ENCODE measurements at places on chromosomes 2 and 18.

DNA sequence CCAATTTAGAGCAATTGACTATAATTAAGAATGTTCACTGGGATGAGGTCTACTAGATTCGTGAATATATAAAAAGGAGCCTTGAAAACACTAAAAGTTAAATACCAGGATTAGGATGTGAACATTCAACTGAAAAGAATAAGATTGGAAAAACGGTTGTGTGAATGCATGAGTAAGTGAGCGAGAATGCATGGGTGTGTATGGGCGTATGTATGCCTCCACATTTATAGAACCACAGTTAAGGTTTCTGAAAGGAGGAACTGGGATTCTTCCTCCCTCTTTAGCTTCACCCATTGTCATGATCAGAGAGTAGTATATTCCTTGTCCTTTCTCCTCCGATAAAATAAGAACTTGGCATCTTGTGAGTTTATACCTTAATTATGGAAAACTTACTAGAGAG, 151.1 kb upstream of the UBE2E3 start:
- no peak for DNase-seq

DNA sequence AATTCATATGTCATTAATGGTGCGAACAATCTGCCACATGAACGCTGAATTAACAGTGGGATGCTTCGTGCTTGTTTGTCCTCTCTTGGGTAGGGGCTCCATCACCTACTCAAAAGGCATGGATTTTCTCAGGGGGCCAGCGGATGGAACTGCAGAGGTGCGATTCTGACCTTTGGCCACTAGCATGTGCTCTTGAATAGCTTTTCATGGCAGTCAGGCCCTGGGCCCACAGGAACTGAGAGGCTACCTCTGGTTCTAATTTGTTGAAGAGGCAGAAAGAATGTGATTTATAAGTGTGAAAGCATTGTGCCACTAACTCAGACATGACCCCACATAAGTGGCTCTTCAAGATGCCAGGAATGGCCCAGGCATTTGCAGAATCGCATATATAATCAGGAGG, 283.2 kb downstream of the INSIG2 start:
- no peak for DNase-seq

- DNase-seq: no peak
Measured at GRCh38 chr2:16332681-16333557, 332.7 kb downstream of the CYRIA start.

DNA sequence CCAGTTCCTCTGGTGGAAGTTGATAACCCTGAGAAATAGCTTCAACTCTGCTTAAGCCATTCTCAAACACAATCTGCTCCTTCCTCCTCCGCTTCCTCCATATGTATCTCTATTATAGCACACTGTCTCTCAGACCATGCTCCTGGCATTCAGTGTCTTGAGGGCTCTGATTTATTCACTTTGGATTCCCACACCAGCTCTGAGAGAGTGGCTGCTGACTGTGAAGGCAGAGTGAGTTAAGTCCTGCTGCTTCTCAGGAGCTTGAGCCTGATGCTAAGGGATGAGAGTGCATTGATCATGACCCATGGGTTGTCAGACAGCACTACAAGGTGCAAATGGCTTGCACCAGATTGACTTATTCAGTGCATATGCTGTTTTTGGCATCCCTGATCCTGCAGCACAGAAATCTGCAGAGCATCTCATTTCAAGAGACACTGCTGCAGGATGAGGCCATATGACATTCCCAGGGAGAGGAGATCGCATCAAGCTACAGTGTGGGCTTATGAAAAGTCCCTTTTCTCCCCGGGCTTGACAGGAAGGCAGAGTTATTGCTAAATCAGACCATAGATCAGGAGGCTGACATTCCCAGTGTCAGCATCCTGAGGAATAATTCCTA, 500.5 kb upstream of the RAB6C start:
- DNase-seq: no peak

- peak; percentile 60 for DNase-seq
Measured at GRCh38 chr2:32061973-32062861, 1.1 kb upstream of the SPAST start.

DNA sequence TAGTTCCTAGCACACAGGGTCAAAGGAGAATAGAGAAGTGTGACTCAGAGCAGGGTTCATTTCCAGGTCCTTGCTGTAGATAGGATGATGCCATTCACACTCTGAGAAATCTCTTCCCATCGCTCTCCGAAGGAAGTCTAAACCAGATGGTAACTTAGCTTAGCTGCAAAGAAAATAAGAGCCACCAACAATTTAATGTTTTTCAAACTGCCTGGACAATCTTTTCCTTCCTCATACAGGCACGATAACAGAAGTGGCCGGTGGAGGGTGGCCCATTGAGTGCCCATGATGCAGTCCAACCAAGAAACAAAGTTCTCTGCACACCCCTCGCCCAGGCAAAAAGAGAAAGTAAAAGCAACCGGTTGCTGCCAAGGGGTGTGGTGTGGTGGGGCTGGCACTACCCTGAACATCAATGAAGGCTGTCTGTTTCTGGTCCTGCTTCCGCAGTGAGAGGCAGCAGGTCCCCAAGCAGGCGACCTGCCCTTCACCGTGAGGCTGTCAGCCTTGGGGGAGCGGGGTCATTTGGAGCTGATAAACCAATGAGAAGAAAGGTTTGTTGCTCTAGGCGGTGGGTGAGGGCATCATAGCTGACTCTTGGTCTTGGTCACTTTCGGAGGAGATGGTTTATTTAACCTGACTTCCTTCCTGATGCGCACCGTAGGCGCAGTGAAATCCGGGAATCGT, 105.6 kb upstream of the CD302 start:
- no peak for DNase-seq

DNA sequence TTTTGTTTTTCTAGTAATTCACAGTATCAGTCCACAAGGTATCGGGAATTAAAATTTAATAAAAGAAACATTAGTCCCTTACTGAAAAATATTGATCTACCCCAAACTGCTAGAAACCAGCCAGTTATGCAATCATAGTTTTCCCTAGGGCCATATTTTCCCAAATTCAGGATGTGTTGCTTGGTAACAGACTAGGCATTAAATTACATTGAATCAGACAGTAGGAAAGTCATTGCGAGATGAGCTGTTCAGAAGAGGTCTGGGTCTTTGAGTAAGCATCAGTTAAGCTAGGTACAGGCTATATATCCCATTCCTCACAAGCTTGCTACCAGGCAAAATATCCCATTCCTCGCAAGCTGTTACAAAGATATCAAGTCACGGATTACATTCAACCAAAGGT, 123.0 kb upstream of the CCDC150 start:
- no peak for DNase-seq

- no peak for DNase-seq
Measured at GRCh38 chr2:102871707-102872106, 109.9 kb downstream of the TMEM182 start.

GRCh38 chr2:32384529-32384928, 27.7 kb downstream of the BIRC6 start:
- DNase-seq: no peak

GRCh38 chr2:146241023-146241422, 1603.8 kb upstream of the ACVR2A start:
- no peak for DNase-seq

DNA sequence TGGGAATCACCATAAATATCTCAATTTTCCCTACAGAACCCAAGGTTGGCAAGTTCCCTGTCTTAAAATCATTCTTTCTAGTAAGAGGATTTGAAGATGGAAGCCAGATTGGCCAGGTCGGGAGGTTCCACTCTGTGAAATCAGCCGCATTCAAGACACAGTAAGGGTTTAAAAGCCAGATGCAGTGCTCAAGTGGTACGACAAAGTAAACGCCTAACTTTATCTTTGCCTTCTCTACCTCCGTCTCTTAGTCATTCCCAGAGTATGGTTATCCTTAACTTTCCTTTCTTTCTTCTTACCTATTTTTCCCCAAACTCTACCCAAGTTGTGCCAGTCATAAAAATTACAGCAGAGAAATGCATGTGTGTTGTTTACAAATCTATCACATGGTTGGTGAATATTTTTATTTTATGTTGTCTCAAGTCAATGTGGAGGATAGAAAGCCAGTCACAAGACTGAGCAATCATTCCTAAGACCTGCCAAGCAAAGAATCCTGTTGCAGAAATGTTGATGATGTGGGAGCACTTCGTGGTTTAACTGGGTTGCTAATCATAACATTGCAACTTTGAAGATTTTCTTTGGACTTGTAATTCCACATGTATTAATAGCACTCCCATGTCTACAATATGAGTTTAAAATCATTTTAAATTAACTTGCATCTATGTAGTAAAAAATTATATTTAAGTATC, 62.6 kb downstream of the SLC40A1 start:
- DNase-seq: no peak

GRCh38 chr2:67456428-67456827, 59.3 kb downstream of the ETAA1 start:
- DNase-seq: no peak

GRCh38 chr2:143514413-143514812, 385.2 kb downstream of the ARHGAP15 start:
- no peak for DNase-seq

DNA sequence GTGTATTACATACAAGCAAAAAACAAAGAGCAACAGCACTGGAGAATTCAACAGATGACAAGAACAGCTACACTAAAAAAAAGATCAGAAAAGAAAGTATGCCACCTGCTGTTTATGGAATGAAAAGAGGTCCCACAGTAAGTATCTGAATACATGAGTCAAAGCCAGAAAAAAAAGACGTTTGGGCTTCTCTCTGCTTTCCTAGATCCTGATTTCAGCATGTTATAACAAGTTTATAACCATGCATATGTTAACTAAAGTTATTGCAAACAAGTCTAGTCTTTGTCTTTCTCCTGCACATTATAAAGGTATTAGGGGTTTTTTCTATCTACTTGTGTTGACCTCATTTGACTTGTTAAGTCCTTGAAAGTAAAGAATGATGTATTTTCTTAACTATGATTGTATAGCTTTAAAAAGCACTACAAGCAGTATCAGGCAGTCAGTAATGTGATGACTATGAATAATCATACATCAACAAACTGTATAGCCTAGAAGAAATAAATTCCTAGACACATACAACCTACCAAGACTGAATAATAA, 108.5 kb upstream of the COL5A2 start:
- no peak for DNase-seq

DNA sequence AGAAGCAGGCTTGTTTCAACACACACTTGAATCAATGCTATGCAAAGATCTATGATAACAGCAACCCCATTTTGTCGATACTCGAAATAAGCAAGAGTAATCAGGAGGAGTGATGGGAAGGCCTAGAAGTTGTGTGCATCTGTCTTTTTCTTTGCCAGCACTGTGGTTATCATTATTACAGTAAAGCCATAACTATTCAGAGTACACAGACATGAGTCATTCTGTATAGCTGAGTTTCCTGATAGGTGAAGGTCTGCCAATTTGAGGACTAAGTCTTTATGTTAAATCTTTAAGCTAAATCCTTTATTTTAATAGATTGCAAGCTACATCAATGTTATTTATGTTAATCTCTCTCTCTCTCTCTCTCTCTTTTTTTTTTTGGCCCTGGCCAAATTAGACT, 1344.4 kb upstream of the CELF4 start:
- DNase-seq: no peak

DNA sequence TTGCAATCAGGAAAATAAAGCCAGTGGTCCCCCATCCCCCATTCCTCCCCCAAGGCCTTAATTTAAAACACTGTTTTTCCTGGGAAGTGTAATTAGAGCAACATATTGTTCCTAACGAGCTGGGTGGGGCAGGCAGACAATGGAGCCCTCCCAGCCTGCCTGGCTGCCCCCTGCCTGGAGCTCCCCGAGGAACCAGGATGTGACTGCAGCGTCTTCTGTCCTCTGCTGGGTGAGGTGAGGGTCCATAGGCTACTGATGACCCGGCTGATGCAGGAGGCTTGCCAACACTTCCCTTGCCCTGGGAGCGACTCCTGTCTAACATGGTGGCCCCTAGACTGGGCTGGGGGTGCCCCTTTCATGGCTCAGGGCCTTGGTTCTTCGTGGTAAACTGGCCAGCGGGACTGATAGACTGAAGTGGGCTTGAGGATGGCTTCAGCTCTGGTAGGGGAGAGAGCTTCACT, 152.4 kb downstream of the DYSF start:
- peak; percentile 32 for DNase-seq

GRCh38 chr2:230156782-230157699, 62.7 kb downstream of the SP110 start:
- no peak for DNase-seq

DNA sequence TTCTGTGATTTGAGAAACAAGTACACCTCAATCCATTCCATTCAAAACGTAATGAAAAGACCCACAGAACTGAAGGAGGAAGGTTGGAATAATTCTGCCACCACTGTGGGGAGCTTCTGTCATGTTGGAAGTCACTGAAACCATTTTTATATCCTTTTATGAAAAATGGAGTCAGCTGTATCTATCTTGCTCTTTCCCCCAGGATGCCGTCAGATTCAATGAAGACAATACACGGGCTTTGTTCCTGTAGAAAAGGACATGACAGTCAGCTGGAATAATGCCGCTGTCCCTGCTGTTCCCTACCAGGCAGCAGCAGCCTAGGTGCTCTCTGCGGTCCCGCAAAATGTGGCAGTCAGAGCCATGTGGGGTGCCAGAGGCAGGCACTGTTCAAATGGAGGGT, 52.5 kb upstream of the APCDD1 start:
- DNase-seq: no peak

DNA sequence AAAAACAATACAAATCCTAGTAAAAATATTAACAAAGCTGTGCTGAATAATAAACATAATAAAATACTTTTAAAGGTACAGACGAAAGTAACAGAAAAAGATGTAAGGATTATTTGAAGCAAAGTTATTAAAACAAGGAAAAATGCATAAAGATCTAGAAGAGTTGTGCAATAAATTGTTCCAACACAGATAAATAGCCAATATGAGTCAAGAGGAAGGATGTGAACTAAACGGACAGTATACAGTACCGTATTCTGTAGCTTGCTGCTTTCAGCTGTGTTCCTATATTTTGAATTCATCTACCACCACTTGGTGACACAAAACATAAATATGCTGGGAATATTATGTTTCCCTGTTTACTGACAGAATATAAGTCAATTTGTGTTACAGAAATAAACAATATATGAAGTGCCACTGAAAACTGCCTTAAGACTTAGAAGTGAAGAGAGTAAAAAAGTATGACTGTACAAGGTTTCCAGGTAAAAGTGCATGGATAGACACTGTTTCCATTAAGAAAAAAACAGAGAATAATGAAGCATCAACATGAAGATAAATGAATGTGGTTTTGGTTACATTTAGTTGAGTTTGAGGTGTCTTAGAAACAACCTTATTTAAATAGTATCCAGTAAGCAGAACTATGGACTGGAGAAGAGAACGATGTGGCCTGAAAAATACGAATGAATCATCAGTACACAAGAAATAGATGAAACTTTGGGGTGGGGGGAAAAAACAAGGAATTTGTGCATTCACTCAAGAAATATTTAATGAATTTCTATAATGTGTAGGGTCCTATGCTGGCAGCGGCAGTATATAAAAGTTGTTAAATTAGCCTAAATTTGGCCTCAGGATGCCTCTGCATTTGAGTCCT, 13.1 kb downstream of the PPP3R1 start:
- DNase-seq: no peak

DNA sequence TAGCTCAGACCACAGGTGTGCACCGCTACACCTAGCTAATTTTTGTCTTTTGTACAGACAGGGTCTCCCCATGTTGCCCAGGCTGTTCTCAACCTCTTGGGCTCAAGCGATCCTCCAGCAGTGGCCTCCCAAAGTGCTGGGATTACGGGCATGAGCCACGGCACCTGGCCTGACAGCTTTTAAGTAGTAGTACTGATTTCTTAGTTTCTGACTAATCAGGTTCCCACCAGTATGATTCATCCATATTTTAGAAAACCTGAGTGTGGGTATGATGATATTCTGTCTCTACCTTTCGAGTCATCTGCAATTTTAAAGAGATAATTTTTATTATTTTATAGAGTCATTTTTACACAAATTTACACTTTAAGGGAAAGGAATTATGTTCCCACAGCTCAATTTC, 46.4 kb upstream of the GULP1 start:
- DNase-seq: no peak

GRCh38 chr2:166180951-166181812, 53.4 kb upstream of the SCN1A start:
- peak; percentile 20 for DNase-seq

Data from left hindlimb (tissue), 1 donor.